Activated T-cell treated with anti-CD3 and anti-CD28 coated beads, Interleukin-2, amount 50 U/mL, for 72 hours (primary cell): ENCODE measurements at places on chromosomes 13 and 19. TPM values are rescaled to one million over a fixed set of nuclear protein-coding genes. Genes with fewer than 3 reads are reported as not detected.

DNA sequence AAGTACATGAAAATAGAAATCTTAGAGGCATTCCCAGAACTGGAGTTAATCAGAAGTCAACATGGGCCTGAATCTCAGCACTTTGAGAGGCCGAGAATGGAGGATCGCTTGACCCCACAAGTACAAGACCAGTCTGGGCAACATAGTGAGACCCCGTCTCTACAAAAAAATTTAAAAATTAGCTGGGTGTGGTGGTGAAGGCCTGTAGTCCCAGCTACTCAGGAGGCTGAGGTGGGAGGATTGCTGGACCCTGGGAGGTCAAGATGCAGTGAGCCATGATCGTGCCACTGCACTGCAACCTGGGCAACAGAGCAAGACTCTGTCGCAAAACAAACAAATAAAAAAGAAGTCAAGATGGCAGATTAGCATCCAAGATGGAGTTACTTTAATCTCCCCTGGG, 8.5 kb downstream of the IFNL2 start:
- DNase-seq, result no peak

DNA sequence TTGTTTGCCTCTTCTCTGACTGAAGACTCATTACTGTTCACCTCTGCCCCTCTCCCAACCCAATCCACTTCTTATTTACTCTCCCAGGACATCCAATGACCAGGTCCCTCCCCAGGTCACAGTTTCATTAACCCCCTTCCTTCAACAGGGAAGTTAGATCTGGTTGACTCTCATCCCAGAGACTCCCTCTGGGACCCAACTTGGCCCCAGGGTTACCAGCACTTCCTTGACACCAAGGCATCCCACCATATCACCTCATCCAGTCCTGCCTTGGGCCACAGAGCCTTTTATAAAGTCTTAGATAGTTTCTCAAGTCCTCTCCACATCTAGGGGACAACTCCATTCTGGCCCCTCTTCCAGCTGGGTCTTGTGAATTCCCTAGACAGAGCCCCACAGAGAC, 470.6 kb upstream of the TSHZ3 start:
- no peak for DNase-seq

Gene ADGRL1
- 21.2 TPM for total RNA-seq

- peak; percentile 70 for DNase-seq
Measured at GRCh38 chr19:10112895-10113591, 1.6 kb downstream of the P2RY11 start.

Gene METTL21C
- not detected for total RNA-seq

- DNase-seq, result no peak
Measured at GRCh38 chr19:10660346-10660745, 6.2 kb downstream of the ILF3 start.

DNA sequence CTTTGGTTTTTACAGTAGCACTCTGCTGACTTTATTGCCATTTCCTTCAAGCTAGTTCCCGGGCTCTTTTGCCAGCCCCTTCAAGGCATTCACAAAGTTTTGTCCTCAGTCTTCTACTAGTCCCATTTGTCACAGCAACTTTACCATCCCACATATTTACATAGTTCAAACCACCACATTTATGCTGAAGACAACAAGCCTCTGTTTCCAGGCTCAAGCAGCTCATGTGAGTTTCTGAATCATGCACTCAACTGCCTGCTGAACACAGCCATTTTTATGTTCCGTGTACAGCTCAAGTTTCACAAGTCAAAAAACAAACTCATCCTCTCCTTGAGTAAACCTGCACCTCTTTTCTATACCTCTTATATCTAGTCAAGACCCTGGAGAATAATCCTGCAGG, 977.0 kb upstream of the SLC10A2 start:
- no peak for DNase-seq

Gene C13orf46
- 4.6 TPM for total RNA-seq

DNA sequence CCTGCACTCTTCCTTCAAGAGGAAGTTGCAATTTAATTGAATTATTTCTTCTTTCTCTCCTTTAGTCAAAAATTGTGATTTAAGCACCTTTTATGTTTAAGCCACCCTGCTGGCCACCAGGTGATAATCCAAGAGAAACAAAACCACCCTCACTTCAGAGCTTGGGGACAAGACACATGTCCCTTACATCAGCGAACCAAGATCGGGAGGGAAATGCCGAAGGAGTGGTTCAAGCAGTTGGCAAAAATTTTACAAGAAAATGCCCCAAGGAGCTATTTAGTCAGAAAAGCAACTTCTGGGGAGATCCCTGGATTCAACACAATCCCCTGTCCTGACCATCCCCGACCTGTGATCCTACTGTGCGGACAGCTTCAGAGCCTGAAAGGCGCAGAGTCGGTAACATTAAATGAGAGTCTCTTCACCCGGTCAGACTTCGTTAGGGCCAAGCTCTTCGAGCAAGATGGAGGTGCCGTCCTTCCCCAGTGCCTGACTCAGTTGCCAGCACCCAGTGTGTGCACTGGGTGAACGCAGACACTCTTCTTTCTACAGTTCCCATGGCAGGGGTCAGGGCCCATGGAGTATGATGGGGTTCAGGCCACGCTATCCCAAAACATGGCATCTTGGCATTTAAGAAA, 78.6 kb upstream of the TM9SF2 start:
- no peak for DNase-seq

DNA sequence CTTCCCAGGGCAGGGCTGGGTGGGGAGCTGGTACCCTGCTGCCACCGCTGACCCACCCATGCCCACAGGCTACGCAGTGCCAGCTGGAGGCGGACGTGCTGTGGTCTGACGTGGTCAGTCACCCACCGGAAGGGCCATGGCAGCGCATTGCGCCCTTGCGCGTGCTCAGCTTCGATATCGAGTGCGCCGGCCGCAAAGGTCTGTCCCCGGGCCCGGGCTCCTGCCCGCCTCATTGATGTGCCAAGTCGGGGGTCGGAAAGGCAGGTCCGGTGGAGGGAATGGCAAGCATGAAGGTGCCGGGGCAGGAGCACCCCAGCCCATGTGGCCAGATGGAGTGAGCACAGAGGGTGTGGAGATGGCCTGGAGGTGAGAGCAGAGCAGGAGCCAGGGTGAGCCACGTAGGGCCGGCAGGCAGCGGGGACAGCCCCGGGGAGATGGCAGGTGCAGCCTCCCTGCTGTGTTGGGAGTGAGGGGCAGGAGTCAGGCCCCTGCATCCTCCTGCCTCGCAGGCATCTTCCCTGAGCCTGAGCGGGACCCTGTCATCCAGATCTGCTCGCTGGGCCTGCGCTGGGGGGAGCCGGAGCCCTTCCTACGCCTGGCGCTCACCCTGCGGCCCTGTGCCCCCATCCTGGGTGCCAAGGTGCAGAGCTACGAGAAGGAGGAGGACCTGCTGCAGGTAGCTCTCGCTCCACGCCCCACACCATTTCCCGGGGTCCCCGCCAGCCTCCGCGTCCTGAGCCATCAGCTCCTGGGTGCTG, 16.0 kb upstream of the SPIB start:
- DNase-seq, result no peak

Gene TNNI3
- 0.91 TPM for total RNA-seq

Gene TMPRSS9
- total RNA-seq, result 0.19 TPM

- no peak for DNase-seq
Measured at GRCh38 chr19:55339889-55340783, 460 bp downstream of the KMT5C start.

Gene RHPN2
- total RNA-seq, result 1.5 TPM

DNA sequence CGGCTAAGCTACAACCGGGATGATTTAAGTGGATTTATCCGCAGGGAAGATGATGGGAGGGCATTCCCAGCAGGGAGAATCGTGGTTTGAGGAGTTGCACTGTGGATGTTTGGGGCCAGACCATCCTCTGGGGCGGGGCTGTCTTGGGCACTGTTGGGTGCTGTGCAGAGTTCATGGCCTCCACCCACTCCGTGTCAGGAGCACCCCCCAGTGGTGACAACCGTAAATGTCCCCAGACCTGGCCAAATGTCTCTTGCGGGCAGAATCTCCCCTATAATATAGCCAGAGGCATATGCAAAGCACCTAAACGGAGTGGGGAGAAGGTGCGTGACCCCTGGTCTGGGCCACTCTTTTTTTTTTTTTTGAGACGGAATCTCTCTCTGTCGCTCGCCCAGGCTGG, 40.2 kb downstream of the SMIM24 start:
- DNase-seq, result peak; percentile 66

Gene C19orf47
- total RNA-seq, result 24.8 TPM

Gene MYO1F
- 23.3 TPM for total RNA-seq

Gene MBD3L4
- total RNA-seq, result not detected

- no peak for DNase-seq
Measured at GRCh38 chr13:73995736-73996135, 138.5 kb downstream of the KLF12 start.

GRCh38 chr13:42524487-42525034, 49.4 kb upstream of the TNFSF11 start:
- no peak for DNase-seq

GRCh38 chr13:82011355-82011754, 1670.4 kb upstream of the SPRY2 start:
- DNase-seq, result no peak

DNA sequence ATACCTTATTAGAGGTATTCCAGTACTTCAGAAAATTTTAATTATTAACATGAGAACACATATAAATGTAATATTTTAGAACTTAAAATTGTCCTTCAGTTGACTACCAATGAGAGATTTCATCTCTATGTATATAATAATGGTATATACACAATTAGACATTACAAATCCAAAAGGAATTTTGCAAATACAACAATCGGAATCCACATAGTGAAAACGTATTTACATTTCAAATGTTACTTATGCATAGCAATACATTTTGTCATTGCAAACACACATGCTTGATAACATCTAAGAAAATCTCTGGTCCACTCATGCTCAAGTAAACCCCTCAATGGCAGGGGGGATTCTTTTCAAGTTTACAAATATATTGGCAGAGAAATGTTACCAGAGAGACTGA, 2345.2 kb downstream of the PCDH9 start:
- no peak for DNase-seq

- no peak for DNase-seq
Measured at GRCh38 chr13:34623331-34623730, 318.7 kb upstream of the NBEA start.

- no peak for DNase-seq
Measured at GRCh38 chr19:40954573-40954972, 36.5 kb upstream of the CYP2B6 start.

DNA sequence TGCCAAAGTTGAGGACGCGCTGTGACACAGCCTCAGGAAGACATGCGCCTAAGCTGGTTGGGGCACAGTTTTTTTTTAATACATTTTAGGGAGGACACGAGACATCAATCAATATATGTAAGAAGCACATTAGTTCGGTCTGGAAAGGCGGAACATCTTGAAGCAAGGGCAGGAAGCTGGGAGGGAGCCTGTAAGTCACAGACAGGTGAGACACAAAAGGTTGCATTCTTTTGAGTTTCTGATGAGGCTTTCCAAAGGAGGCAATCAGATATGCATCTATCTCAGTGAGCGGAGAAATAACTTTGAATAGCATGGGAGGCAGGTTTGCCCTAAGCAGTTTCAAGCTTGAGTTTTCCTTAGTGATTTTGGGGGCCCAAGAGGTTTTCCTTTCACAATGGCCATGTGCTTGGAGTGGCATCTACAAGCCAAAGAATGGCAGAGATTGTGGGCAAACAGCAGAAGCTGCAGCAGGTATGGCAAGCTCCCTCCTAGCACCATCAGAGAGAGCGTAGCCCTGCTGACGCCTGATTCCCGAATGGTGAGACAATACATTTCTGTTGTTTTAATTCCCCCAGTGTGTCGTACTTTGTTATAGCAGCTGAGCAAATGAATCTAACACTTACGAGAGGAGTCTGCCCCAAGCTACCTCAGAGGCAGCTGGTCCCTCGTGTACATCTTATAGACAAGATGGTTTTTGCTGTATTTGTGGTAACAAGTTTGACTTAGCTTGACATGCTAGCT, 99.5 kb upstream of the TMTC4 start:
- no peak for DNase-seq

- peak; percentile 0 for DNase-seq
Measured at GRCh38 chr13:114112231-114112825, 20.1 kb downstream of the RASA3 start.

Gene PTPRS
- 2.0 TPM for total RNA-seq

Gene KL
- total RNA-seq, result 0.99 TPM

DNA sequence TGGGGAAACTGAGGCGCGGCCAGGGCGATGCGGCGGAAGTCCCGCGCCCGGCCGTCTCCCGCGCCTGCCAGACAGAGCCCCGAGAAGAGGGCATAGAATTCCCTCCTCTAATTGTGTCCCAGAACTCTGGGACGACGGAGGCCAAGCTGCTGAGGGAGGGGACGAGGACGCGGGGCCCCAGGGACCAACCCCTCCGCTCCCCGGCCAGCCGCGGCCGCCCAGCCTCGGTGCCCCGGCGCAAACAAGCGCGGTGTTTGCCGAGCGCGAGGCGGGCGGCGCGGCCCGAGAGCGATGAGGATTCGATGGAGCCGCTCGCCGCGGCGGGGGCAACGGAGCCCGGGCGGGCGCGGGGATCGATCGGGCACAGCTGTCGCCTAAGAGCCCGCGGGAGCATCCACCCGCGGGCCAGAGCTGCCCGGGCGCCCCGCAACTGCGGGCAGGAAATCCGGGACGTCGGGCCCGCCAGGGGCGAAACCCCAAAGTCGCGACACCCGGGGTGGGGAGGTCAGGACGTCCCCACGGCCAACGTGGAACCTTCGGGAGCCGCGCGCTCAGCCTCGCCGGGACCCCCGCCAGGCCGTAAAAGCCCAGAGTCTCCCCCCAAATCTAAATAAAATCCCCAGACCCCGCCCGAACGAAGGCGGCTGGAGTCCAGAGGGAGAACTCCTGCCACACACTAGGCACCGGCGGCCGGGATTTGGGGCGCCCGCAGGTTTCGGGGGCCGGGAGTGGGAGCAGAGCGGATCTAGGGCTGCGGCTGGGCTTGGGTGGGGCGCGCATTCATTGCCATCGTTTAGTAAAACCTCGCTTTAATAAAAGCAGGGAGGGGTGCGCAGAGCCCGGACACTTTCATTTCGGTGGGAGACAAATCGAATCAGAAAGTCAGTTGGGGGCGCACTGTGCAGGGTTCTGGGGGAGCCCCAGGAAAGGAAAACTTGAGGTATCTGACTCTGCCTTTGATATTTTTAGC, 3.6 kb upstream of the ONECUT3 start:
- DNase-seq, result no peak

Gene IRF3
- 135 TPM for total RNA-seq

GRCh38 chr13:21297447-21297846, 121.0 kb downstream of the MRPL57 start:
- DNase-seq, result peak; percentile 10

DNA sequence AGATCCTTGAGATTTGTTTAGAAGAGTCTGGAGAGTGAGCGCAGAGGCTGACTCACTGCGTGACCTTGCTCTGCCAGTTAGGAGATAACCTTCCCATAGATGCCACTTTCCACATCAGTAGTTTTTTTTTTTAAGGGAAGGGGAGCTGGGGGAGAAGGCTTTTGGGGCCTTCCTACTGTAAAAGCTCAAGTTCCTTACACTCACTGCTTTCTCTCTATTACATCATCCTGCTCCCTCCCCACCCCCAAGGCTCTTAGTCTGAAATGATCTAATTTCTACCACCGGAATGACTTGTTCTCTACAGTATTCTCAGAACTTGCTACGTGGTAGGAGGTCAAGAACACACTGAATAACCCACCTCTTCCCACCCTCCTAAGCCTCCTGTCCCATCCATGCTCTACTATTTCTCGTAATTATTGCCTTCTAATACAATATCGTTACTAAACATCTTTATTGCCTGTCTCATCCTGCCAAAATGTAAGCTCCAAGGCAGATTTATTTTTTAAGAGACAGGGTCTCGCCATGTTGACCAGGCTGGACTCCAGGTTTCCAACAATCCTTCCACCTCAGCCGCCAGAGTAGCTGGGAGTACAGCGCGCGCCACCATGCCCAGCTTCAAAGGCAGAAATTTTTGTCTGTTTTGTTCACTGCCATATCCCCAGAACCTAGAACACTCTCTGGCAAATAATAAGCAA, 1.2 kb downstream of the LONP1 start:
- DNase-seq, result peak; percentile 85
